ENCODE measurements at places on chromosomes 13 and 19.

DNA sequence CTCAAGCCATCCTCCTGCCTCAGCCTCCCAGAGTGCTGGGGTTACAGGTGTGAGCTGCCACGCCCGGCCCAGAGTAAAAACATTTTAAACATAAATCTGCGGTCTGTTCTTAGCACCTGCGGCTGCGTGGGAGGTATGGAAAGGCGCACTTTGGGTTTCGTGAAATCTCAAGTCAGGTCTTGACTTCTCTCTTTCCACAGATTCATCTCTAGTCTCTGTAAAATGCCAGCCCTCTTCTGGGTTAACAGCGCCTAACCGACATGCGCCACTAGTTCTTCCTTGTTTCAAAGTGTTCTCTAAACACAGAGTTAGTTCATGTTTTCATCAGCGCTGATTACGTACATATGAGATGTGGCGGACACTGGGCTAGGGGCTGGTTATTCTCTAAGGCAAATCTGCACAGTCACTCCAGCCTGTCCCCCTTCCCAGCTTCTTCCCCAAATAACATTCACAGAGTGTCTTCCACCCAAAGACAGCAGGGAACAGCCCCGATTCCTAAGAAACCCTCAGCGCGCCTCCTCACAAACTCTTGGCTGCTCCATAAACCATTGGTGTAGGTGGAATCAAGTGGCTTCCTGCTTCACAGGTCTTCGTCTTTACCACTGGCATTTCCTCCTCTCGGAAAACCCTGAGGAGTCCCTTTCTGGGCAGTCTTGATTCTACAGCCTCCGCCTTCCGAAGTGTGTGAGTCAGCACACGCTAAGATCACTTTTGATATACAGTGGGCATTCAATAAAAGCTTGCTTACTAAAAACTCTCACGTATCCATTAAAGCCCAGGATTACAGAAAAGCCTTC, 1.4 kb downstream of the PARP4 start:
- DNase-seq, result peak; percentile 56

GRCh38 chr13:33435207-33435606, 149.7 kb upstream of the STARD13 start:
- DNase-seq, result no peak

DNA sequence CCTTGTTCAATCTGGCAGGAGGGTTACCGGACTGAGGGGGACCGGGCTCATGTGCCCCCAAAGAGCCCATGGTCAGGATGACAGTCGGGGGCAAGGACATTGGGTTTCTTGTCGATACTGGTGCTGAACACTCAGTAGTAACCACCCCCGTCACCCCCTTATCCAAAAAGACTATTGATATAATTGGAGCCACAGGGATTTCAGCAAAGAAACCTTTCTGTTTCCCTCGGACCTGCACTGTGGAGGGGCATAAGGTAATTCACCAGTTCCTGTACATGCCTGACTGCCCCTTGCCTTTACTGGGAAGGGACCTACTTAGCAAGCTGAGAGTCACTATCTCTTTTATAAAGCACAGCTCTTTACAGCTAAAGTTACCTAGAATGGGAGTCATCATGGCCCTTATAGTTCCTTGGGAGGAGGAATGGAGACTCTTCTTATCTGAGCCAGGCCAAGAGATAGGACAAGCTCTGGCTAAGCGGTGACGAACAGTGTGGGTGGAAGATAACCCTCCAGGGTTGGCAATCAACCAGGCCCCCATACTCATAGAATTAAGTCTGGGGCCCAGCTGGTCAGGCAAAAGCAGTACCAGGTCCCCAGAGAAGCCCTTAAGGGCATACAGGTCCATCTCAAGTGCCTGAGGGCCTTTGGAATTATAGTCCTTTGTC, 603.7 kb downstream of the UQCRFS1 start:
- no peak for DNase-seq

DNA sequence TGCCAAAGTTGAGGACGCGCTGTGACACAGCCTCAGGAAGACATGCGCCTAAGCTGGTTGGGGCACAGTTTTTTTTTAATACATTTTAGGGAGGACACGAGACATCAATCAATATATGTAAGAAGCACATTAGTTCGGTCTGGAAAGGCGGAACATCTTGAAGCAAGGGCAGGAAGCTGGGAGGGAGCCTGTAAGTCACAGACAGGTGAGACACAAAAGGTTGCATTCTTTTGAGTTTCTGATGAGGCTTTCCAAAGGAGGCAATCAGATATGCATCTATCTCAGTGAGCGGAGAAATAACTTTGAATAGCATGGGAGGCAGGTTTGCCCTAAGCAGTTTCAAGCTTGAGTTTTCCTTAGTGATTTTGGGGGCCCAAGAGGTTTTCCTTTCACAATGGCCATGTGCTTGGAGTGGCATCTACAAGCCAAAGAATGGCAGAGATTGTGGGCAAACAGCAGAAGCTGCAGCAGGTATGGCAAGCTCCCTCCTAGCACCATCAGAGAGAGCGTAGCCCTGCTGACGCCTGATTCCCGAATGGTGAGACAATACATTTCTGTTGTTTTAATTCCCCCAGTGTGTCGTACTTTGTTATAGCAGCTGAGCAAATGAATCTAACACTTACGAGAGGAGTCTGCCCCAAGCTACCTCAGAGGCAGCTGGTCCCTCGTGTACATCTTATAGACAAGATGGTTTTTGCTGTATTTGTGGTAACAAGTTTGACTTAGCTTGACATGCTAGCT, 99.5 kb upstream of the TMTC4 start:
- DNase-seq, result no peak

- DNase-seq, result no peak
These were observed 6.9 kb downstream of the ZNF791 start for GRCh38 chr19:12617646-12618045.

DNA sequence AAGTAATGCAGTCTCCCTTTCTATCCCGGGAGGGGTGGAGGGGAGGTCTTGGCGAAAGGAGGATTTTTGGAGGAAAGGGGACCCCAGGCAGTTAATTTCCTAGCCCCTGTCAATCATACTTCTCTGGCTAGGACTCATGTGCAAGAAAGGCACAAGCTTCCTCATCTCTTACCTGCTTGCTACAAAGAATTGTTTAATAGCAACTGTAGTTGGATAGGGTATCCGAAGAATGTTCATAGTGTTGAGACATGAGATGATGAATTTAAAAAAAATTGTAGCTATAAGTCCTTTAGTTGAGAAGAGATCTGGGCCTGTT, 525 bp downstream of the BORA start:
- no peak for DNase-seq

Measured in stimulated activated CD4-positive, alpha-beta T cell treated with anti-CD3 and anti-CD28 coated beads, Interleukin-2, amount 100 ng/mL, for 4 hours (primary cell).